Sciatic nerve (tissue), 2 donors: ENCODE measurements at places on chromosomes 11 and 22.
A peak's percentile ranks its signal among the peaks of the same experiment; 100 is the strongest.

GRCh38 chr11:116651098-116651736, 121.6 kb downstream of the BUD13 start:
- no peak for DNase-seq

GRCh38 chr22:29443452-29443851, 5.1 kb downstream of the RFPL1 start:
- DNase-seq: no peak

DNA sequence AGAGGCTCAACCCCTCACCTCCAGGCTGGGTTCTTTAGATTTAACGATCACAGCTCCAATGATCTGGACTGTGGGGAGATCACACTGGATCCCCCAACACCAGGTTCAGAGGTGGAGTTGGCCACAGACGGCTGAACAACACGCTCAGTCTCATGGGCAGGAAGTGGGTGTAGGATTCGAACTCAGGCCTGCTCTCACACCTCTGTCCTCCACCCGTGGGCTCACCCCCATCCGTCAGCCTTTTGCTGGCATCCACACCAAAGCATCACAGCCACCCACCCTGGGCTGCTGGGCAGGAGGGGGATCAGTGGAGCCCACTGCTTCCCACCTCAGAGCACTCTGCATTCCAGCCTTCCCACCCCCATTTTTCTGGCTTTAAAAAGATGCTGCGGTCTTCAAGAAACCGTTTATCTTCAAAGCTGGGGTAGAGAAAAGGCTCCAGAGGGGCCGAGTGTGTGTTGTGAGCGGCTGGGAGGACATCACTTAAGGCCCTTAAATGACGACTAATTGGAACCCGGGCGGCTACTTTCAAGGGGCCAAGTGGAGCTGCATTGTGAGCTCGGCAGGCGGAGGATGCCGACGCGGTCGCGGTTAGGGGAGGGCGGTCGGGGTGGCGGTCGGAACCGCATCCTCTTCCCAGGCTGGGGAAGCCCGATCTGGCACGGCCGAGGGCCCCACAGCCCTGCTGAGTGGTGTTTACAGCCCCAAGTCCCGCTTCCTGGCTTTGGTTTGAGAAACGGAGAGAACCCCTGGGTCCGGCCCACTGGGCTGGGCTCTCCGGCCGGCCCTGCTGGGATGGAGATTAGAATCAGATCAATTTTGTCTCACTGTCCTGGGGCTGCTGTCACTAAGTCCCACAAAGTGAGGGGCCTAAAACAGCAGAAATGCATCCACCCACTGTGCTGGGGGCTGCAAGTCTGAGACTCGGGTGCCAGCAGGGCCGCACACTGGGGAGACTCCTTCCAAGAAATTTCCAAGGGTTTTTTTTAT, 15.9 kb upstream of the FGF3 start:
- DNase-seq: peak; percentile 48

- no peak for DNase-seq
Measured at GRCh38 chr22:22993184-22993583, 77.1 kb upstream of the GNAZ start.

DNA sequence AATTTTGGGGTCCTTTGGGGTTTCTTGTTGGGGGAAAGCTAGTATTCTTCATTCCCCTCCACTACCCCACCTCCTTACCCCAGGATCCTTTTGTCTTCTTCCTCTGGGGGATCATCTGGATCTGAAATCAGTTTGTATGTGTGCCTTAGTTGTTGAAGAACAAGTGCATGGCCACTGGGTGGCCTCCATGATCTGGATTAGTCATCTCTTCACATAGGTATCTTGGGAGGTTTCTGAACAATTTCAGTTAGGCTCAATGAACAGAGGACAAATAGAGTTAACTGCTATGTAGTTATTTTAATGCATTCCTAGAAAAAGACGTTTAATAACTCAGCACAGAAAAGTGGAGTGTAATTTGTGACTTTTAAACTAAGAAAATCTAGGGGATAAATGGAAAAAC, 7.1 kb upstream of the VWA5A start:
- no peak for DNase-seq

- no peak for DNase-seq
Measured at GRCh38 chr11:121452609-121453150, at the start of gene SORL1-AS1. Gene SORL1-AS1, minus strand, starts transcription at chr11:121452967.

DNA sequence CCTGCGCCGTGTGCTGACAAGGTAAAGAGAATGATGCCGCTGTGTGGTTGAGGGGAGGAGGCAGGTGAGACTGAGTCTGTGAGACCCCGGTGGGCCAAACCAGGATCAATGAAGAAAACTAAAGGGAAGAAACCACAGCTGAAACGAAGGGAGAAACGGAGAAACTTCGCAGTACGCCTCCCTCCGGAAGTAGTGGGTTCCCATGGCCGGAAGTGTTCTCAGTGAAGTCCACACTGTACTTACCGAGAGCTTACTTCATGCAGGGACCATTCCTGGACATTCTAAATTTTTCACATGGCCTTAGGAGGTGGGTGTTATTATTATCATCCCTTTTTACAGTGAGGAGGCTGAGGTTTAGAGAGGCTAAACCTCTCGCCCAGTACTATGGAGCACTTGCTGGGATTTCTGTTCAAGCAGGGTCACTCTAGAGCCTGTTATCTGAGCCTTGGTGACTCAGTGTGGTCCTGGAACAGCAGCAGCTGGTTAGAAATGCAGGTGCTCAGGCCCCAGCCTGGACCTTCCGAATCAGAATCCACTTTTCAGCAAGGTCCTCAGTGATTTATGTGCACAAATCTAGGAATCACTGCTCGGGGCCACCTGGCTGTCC, 17.9 kb downstream of the CD5 start:
- DNase-seq: no peak

DNA sequence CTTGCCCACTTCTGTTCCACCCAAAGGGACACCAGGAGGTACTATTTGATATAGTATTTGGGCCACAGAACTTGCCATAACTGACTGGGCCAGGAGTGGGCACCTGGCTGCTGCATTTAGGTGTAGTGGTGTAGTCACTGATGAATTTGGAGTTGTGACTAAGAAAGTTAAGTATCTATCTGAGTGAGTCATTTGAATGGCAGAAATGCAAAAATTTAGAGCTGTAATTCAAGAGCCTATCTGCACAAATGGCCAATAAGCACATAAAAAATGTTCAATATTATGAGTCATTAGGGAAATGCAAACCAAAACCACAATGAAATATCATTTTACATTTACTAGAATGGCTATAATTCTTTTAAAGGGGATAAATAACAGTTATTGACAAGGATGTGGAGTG, 14.7 kb downstream of the GLYATL2 start:
- no peak for DNase-seq

- DNase-seq: no peak
Measured at GRCh38 chr11:66015936-66016792, 4.4 kb downstream of the CST6 start.

DNA sequence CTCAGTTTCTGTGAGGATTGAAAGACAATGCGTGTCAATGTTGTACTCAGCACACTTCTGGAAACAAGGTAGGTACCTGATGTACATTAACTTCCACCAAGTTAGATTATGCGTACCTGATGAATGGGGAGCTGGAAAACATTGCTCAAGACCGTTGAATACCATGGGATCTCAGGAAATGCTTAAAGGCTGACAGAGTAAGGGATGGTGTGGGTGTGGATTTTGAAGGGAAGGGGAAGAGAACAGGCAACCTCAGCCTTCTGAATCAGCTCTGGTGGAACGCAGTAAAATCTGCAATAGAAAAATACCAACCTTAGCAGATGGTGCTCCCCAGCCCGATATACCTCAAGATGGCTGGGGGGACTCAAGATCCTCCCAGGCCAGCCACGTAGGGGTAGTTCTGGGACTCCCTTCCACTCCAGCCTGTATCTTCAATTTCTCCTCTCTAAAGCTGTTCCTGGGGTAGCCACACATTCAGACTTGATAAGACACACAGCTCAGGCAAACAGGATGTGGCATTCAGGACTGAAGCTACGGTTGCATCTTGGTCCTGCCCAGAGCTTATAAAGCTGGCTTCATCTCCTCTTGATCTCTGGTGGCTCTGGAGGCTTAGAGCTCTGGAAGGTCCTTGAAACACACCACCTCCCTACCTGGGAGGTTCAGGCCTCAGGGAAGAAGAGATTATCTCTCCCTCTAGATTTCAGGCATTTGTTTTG, 111.8 kb downstream of the CTNND1 start:
- DNase-seq: no peak

DNA sequence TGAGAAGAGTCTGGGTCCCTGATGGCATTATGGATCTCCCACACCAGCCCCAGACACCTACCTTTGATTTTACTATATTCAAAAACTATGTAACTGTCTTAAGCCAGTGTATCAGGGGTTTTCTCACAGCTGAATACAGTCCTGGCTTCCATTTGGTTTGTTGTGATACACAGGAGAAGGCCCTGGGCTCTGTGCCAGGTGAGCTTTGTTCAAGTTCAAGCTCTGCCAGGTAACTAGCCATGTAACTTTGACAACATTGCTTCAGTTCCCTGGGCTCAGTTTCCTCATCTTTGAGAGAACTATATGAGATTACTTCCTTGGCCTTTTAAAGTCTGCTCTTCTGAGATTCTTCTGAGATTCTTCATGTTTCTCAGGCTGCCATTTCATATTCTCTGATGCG, 327.5 kb upstream of the TENM4 start:
- DNase-seq: no peak

DNA sequence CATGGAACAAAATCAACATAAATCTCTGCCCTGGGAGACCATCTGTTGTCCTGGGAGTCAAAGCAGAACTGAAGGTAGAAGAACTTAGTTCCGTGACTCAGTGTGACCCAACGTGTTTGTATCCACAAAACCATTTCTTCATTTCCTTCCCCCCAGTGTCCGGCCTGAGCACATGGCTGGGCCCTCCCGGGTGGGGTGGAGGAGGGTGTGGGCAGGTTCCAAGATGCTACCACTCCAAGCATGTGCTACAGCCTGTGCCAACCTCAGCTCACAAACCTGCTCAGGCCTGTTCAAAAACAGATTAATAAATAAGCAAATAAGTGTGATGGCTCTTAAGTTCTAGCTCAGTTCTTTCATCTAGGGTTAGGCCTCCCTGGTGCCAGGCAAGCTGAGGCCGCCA, 55.3 kb downstream of the SHANK2 start:
- DNase-seq: no peak

- DNase-seq: peak; percentile 70
Measured at GRCh38 chr11:44110231-44110679, 14.8 kb downstream of the EXT2 start.

- no peak for DNase-seq
Measured at GRCh38 chr22:22031183-22031945, 48.8 kb upstream of the TOP3B start.

- DNase-seq: no peak
Measured at GRCh38 chr22:40703736-40704135, 24.5 kb downstream of the MCHR1 start.

GRCh38 chr11:78808923-78809322, 234.3 kb upstream of the NARS2 start:
- DNase-seq: no peak

DNA sequence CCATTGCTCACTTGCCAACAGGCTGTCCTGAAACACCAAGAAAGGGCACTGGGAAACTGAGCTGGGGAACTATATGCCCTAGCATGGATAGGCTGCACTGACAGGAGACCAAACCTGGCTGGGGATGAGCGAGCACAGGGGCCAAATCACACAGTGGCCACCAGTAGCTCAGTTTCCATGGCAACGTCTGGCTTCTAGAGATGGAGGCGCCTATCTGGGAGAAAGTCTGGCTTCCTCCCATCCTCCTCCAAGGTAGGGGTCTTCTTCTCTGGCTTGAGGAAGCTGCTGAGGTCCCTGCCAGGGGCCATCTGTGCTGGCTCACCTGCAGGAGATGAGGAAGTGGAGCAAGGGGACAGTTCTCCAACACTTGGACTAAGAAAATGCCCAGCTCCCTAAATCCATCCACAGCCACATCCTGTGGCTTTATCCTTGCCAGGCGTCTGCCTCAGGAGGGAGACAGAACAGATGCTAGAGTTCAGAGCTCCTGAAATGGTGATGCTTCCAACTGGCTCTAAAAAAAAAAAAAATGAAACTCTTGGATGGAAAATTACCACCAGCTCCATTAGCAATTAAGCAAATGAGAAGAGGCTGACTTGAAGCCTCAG, 48.3 kb downstream of the SYT13 start:
- DNase-seq: no peak

DNA sequence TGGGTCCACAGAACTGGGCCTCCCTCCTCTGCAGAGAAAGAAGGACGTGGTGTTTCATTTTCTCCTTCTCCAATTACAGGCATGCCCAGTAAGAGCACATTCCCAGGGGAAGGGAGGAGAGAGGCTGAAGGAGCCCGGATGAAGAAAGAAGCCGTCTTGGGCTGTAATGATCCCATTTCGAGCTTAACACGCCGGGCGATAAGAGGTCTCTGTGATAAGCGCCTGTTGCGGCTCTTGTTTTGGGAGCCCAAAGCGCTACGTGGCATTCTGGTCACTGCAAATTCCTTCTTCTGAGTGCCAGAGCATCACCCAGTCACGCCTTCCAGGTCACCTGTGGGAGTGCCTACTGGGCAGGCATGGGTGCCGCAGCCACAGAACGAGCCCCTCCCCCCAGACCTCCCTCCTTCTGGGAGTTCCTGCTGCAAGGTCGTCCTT, 57.5 kb downstream of the ANO1 start:
- DNase-seq: no peak

DNA sequence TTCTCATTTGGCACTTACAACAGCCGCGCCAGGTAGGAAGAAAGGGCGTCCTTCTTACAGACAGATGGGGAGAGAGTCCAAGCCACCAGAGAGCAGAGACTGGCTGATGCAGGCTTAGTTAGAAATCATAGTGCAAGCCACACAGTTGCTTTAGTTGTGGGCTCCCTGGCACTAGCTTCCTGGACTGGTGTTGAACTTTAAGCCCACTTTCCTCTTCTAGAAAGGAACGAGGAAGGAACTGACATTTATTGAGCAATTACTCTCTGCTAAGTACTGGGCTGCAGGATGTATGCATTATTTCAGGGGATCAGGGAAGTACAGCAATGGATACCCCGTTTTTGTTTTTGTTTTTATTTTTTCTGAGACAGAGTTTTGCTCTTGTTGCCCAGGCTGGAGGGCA, 3.0 kb downstream of the BACE1 start:
- peak; percentile 18 for DNase-seq

DNA sequence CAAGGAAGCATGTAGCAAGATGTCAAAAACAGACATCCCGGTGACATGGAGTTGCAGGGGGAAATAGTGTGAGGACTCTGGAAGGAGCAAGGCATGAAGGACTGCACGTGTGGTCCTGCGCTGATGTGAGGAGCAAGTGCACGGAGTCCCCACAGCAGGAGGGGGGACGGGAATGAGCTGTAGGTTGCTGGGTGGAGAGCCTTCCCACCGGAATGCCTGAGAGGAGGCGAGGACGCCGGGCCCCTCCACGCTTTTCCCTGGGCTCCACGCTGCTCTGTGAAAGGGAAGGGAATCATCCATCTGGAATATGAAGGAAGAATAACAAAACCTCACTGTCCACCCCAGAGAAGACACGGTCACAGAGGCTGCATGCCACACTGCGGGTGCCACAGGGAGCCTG, 23.6 kb upstream of the EFCAB6 start:
- DNase-seq: no peak

- DNase-seq: no peak
Measured at GRCh38 chr22:30296833-30297232, 7.5 kb upstream of the CASTOR1 start.
